Cerebellum (tissue), 4 donors: ENCODE measurements at places on chromosomes 16 and 17.
A peak's percentile ranks its signal among the peaks of the same experiment; 100 is the strongest.

- no peak for DNase-seq
Observed at GRCh38 chr17:67260170-67260987, 15.4 kb upstream of the HELZ start.

GRCh38 chr17:69593351-69593715 lies 178.8 kb downstream of the MAP2K6 start:
- no peak for DNase-seq

- no peak for DNase-seq
Observed at GRCh38 chr16:30603945-30604315, 6.3 kb downstream of the ZNF689 start.

- DNase-seq = no peak
Observed at GRCh38 chr17:67198131-67198530, 46.9 kb downstream of the HELZ start.

DNA sequence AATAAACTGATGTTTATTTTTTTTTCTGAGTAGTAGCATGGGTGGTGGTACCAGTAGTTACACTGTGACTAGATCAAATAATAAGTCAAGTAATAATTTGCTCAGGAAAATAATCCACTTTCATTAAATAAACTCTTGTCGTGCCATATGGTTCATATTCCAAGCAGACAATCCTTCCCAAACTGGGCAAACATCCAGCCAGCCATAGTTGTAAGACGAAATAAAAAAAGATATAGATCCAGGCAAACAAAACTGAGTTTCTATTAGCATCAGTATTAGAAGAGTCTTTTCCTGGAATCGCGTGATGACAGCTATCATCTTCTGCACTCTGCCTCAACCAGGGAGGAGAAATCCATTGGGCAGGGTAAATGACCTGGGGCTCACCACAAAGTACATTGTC lies 508.4 kb upstream of the GOT2 start:
- DNase-seq = no peak

GRCh38 chr16:56847173-56847910 lies 17.7 kb upstream of the SLC12A3 start:
- DNase-seq = no peak

DNA sequence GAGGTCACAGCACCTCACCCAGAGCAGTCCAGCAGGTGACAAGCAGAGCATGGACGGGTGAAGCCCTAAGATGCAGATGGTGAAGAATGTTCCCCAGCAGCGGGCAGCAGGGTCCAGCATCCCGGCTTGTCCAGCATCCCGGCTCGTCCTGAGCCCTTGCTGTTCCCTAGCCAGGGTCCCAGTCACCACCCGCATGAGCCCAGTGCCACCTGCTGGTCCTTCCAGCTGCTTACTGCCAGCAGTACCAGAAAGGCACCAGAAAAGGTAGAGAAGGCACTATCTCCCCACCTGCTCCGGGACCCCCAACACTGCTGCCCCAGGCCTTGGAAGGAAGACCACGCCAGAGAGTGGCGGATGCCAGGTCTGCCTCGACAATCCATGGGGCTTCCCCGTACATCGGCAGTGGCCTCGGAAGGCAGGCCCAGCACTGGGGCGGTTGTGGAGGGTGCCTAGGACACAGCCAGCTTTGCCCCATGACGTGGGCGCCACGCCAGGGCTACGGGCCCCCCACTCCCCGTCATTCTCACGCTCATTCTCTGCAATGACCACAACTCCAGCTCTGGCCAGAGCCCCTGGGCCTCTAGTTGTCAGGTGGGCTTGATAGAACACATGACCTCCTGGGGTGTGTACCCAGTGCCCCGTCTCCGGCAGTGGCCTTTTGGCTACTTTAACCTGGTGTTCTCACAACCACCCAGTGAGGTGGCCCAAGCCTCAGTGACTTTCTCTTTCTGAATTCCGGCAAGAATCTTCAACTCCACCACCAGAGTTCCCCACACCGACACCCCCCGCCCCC lies 1.4 kb downstream of the CENPX start:
- peak; percentile 37 for DNase-seq

- no peak for DNase-seq
Observed at GRCh38 chr16:83095941-83096692, 469.3 kb downstream of the CDH13 start.

- no peak for DNase-seq
Observed at GRCh38 chr16:19486750-19487325, 35.1 kb downstream of the GDE1 start.

DNA sequence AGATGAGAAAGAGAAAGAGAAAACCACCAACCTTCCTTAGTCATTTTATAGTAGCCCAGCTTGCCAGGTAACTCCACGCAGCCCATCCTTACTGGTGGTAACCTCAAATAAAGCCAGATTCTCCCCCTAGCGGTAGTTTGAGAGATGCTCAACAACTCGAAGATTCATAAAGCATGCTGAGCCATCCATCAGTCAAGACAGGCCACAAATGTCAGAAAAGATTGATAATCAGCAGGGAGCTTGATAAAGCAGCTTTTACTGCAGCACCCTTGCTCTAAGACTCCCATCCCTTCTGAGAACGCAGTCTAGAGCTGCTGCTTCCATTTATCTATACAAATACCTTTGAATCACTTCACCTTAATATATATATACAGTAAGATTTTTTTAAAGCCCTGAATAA lies 451.5 kb upstream of the HSBP1 start:
- DNase-seq = peak; percentile 59

- peak; percentile 98 for DNase-seq
Observed at GRCh38 chr17:75031972-75032719, 14.6 kb downstream of the ATP5PD start.

DNA sequence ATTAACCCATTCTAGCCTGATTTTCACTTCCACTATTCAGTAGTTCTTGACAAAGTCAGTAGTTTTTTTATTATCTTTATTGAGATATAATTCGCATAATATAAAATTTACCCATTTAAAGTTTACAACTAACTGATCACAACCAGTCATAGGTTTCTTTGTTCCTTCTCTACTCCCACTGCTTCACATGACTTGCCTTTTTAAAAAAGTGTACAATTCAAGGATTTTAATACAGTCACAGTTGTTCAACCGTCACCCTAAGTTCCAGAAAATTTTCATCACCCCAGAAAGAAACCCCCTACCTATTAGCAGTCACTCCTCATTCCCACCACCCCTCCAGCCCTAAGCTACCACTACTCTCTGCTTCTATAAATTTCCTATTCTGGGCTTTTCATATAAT lies 162.5 kb downstream of the TRIM37 start:
- DNase-seq = no peak

DNA sequence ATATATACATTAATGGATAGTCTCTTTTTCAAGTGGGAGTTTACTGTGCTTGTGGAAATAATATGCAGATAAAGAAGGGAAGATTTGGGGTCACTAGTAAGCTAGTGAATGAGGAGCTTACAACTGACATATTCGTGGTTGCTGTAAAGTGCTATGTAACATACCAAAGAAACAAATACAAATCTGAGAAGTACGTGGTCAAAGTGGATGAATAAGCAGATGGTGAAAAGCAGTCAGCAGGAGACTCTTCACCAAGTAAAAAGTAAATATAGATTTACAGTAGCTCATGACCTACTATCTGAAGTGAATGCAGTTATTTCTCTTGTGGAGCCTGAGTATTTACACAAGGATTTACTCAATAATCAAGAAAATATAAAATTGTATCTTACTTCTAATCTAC lies 136.6 kb upstream of the ELAC2 start:
- no peak for DNase-seq

DNA sequence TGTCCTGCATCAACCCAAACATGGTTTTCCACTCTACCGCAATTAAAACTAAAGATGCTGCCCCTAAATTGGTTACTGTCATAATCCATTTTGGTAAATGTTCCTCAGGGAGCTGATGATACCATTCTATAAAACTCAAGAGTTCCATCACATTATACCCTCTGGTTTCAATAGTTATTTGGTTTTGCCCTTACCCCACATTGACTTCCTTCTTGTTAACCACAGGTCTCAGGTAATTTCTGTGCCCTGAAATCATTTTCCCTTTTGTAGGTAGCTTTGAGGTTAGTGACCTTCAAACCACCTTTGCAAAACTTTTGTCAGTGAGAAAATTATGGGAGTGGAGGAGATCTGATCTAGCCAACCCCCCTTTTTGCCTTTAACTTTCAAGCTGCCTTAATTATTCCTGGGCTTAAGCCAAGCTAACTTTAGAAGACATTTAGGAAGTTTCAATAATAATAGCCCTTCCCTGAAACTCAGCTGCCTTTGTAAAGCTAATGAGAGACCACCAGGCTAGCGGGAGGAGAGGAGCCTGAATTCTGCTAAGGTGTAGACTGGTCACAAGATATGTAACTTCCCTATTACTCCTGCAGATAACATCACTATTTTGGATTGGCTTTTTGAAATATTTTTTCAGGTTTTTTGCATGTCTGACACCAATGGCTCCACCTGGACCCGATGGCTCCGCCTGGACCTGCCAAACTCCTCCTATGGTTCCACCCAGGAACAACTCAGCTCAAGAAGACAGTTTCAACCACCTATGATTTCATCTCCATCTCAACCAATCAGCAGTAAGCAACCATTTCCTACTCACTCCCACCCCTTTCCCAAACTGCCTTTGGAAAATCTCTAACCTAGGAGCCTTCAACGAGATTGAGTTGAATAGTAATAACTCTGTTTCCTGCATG lies 224.9 kb downstream of the HS3ST3B1 start:
- no peak for DNase-seq

GRCh38 chr17:17860766-17861107 lies 24.0 kb upstream of the SREBF1 start:
- DNase-seq = no peak

DNA sequence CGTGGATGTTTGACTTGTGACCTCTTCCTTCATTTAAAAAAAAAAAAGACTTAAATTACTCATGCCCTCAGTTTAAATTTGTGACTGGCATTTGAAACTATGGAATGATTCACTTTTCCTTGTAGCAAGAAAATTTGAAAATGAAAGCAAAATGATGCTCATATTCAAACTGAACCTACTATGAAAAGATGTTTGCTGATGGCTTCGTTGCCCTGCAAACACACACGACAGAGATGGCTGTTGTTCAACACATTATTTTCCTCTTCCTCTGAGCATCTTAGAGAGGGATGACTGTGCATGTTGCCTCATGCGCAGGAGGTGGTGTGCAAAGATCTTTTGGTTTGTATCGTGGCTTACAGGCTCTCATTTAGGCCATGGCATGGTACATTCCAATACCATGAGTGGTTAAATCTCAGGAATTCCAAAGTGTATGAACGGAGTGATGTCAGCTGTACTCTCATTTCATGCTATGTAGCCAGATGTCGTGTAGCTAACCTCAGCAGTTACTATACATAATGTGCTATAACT lies 164.5 kb downstream of the PRKCA start:
- no peak for DNase-seq

DNA sequence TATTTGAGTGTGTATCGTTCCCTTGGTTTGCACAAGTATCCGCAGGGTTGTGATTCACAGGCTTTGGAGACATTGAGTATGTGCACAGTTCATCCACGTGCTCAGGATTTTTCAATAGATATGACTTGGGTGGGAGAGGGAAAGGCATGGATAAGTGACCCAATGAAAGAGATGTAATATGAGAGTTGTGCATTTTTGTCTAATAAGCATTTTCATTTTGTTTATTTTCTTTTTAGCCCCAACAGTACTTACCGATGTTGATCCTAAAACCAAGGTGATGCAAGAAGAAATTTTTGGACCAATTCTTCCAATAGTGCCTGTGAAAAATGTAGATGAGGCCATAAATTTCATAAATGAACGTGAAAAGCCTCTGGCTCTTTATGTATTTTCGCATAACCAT lies 14.5 kb downstream of the ALDH3A2 start:
- DNase-seq = no peak

- DNase-seq = no peak
Observed at GRCh38 chr16:66515596-66516508, 34.1 kb downstream of the TK2 start.

GRCh38 chr17:73401911-73402310 lies 90.1 kb upstream of the CDC42EP4 start:
- peak; percentile 16 for DNase-seq

GRCh38 chr16:57032931-57033330 lies 43.6 kb downstream of the NLRC5 start:
- no peak for DNase-seq

DNA sequence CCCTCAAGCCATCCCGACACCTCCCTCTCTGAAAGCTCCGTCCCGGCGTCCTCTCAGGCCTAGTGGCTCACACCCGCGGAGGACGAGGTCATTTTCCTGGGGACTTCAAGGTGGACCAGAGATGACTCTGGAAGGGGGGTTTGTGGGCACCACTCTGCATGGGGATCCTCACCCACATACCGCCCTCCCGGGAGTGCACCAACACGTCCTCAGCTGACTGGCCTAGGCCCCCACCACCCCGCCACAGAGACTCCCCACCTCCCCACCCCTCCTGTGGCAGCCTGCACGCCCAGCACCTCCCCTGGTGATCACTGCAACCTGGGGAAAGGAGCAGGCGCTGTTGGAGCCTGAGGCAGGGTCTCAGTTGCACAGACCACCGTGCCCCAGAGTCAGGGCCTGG lies 2.4 kb upstream of the SOX8 start:
- DNase-seq = no peak

DNA sequence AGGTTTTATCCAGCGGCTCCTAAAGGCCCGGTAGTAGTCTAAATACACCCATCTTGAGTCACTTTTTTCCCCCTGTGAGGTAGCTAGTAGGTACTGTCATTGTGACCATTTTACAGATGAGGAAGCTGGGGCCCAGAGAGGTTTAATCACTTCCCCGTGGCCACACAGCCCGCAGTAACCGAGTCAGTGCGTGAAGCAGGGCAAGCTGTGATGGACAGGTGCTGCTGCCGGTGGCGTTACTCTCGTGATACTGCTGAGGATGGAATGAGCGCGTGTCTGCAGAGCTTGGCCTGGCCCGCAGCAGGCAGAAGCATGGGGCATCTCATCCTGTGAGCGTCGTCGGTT lies 226.3 kb upstream of the CIBAR2 start:
- DNase-seq = no peak

GRCh38 chr17:75019710-75020109 lies 7.2 kb downstream of the MRPL58 start:
- no peak for DNase-seq

DNA sequence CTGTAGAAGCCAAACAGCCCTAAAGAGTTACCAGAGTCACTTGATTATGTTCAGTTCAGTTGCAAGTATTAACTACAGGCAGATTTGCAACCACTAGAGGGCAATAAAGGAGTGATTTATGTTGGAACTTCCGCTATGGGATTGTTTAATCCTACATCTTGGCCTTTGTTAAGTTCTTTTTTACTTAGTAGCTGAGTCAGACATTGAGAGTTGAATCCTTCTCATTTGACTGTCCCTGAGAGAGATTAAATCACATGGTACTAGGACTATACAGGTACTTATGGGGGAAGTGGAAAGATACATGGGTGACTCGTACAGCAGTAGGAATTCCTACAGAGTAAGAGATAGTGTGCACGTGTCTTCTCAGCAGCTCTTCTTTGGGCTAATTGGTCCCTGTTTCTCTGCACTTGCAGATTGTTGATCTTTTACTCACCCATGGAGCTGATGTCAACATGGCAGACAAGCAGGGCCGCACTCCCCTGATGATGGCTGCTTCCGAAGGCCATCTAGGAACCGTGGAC lies 40.3 kb downstream of the CYB561 start:
- no peak for DNase-seq
